ENCODE measurements at places on chromosomes 7 and 10.
A peak's percentile ranks its signal among the peaks of the same experiment; 100 is the strongest.

- no peak for DNase-seq
Observed at GRCh38 chr10:5813091-5813340, 218 bp downstream of the GDI2 start.

GRCh38 chr7:24197852-24198251, 86.1 kb upstream of the NPY start:
- DNase-seq, result no peak

DNA sequence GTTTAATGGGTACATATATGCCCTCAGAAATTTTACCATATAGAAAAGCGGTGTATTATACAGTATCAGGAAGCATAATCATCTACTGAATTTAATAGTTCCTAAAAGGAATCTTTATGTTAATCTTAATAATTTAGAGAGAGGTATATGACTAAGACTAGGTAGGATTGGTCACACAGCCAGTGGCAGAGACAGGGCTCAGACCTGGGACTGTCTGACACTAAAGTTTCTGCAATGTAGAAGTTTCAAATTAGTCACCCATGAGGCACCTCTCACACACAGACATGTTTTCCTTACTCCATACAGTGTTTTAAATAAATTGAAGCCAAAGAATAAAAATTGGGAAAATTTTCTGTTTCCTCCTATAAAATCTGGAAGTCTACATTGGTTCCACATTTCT, 72.8 kb upstream of the ADRA2A start:
- DNase-seq, result no peak

DNA sequence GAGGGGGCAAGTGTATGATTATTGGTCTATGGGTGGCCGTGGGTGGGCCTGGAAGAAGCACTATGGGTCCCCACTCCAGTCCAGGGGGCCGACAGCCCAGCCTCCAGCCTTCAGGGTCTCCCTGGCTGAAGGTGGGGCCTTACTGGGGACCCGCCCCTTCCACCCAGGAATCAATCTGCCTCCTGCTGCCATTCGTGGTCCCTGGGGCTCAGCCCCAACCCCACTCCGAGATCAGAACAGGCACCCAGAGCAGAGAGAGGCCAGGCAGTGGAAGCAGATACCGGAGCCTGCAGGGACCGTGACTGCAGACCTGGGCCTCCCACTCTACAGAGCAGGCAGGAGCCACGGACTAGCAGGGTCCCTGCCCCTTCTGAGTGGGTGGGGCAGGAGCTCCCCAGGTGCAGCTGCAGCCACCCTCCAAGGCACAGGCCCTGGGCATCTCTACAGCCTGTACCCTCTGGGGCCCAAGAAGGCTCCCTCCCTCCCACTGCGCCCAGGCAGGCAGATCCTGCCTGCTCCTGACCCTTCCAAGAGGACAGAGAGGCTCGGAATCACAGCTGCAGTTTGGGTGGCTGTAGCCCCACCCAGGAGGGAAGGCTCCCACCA, 13.6 kb upstream of the FOXL3 start:
- DNase-seq, result peak; percentile 34

GRCh38 chr10:58955615-58956014, 220.8 kb upstream of the PHYHIPL start:
- no peak for DNase-seq

DNA sequence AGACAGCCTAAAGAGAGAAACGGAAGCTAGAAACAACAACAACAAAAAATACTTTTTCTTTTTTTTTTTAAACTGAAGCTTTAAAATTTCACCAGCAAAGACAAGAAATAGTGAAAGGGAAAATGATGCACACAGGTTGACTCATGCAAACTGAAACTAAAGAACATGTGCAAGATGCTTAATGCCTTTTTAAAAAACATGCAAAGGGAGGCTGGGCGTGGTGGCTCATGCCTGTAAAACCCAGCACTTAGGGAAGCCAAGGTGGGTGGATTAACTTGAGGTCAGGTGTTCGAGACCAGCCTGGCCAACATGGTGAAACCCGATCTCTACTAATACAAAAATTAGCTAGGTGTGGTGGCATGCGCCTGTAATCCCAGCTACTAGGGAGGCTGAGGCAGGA, 15.1 kb upstream of the CUBN start:
- DNase-seq, result no peak

DNA sequence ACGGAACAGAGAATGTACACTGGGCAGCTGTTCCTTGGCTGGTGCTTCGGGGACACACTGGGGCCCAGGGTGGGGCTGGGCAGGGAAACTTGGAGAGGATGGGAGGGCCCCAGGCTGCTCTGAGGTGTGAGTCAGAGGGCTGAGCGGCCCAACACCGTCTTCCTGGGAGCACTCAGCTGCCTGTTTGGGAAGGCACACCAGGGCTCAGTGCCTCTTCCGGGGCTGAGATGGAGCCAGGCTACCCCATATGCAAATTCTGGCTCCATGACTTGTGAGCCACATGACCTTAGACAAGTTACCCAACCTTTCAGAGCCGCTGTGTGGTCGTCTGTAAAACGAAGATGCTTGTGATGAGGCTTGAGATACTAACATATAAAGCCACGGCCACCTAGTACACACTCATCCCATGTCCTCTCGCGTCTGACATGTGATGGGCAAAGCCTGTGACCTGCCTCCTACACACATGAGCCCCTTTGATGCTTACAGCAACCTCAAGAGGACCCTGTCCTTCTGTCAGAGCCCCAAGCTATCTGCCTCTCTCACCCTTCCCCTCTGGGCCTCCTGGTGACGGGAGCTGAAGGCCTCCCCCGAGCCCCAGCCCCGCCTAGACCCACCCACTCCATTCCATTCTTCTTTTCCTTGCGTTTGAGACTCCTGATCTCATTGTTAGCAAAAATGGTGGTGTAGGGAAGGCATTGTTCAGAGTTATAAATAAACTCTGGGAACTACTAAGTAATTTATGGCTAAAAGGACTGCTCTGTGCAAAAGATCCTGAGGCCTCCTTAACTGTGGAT, 26.1 kb downstream of the KLRG2 start:
- no peak for DNase-seq

DNA sequence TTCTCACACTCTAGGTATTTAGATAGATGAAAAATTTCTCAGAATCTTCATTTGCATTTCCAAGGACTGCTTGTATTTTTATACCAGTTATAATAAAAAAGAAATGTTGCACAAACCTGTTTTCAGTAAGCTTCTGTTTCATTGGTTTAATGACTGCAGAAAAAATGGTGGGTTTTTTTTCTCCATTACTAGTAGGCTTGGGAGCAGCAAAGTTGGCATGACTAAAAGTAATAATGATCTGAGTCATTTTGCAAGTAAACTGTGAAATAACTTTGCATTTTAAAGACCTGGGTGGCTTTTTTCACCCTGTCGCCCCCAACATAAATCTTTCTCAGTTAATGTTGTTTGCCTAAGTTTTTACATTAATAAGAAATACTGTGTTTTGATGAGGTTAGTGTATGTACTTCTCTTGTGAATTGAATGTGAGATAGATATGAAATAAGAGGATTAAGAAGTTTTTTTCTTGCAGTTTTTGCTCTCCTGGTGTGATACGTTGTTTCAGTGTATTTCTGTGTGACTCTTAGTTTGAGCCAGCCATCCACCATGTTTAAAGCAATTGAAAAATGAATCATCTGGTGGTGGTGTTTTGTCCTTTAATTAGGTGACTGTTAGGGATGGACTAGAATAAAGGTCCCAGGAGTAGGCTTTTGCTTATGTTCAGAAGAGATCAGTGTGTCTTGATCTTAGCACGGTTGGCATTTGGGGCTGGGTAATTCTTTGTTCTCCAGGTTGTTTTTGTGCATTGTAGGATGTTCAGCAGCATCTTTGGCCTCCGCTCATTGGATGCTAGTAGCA, 1.8 kb downstream of the GNAI1 start:
- DNase-seq, result no peak

- DNase-seq, result no peak
Observed at GRCh38 chr10:97733256-97733655, 3.7 kb upstream of the ZFYVE27 start.

- peak; percentile 80 for DNase-seq
Observed at GRCh38 chr7:2248984-2249694, 7.1 kb downstream of the NUDT1 start.

DNA sequence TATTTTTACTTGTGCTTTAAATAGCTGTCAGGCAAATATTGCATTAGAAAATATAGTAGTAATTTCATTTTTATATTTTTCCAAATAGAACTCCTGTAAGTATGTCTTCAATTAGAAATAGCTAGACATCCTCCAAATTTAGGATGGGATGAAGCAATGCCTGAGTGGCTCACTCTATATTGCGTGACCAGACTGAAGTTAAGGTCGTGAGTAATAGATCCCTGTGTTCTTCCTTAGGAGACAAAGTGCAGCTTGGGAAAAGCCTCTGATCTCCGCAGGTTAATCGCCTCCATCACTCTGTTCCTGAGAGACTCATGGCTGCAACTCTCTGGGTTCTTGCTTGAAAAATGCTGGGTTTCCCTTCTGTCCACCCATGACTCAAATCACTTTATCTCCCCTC, 484.8 kb upstream of the ANKRD30A start:
- DNase-seq, result no peak

- DNase-seq, result no peak
Observed at GRCh38 chr7:29287366-29287765, 92.8 kb downstream of the CHN2 start.

Data from psoas muscle (tissue), 8 donors.